NCI-H510A treated with DMSO at 0.1 percent for 48 hours (cell line): ENCODE measurements at places on chromosomes 12 and 14.
A peak's percentile ranks its signal among the peaks of the same experiment; 100 is the strongest.

DNA sequence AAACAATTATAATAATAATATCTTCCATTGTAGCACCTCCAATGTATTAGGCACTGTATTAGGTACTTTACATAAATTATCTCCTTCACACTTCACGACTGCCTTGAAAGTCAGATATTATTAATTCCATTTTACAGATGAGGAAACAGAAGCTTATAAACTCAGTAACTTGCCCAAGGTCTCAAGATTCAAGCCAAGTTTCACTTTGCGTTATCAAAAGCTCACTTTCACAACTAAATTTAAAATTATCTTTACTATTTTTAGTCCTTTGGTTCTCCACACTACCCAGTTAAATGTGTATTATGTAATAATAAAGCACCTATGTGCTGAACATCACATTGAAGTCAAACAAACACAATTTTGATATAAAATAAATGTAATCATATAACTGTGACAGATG, 55.8 kb downstream of the NUMB start:
- DNase-seq: no peak

GRCh38 chr12:124490584-124491305, 76.7 kb downstream of the NCOR2 start:
- no peak for DNase-seq

- no peak for DNase-seq
Measured at GRCh38 chr12:17197971-17198370, 592.0 kb upstream of the LMO3 start.

DNA sequence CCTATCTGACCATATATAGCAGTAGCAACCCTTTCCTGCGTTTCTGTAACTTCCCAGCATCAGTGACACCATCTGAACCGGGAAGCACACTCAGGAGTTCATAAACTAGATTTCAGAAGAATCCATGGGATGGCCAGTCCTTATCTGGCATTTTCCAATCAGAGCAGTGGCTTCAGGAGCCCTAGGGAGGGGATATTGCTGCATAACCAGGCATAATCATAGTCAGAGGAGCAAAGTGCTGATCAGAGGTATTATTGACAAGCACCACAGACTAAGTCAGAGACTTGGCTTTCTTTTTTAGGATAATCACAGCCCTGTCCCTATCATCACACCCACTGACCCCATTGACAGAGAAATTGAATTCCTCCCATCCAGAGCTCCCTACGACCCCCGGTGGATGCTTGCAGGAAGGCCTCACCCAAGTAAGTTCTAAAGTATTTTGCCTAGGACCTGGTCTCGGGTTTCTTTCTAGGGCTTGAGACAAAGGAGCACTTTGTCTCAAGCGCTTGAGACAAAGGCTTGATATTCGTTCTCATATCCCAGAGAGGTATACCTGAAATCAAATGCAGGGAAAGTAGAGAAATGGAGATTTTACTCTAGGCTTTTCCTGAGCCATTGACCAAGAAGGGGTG, 55.1 kb downstream of the FOXN4 start:
- DNase-seq: no peak

GRCh38 chr14:59215322-59215721, 26.9 kb downstream of the DAAM1 start:
- peak; percentile 86 for DNase-seq

DNA sequence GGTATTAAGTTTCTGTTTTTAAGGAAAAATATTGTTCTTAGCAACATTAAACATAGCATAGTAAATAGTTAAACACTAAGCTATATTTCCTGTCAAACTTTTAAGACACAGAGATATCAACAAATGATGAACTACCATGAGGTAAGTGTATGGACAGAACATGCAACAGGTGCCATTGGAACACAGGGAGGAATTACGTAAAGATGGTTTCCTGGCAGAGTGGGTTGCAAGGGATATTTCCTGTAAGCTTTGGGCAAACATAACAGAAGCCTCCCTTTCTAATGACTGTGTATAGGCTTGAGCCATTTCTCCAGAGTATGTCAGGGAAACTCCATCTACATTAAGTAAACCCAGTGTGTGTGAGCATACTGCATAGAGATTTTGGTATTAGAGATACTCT, 31.7 kb upstream of the HELB start:
- DNase-seq: no peak

GRCh38 chr12:110330544-110330943, 49.5 kb downstream of the ATP2A2 start:
- DNase-seq: no peak

GRCh38 chr14:20873370-20874177, 17.6 kb upstream of the RNASE3 start:
- DNase-seq: no peak

- no peak for DNase-seq
Measured at GRCh38 chr12:89245090-89245489, 107.2 kb downstream of the DUSP6 start.

DNA sequence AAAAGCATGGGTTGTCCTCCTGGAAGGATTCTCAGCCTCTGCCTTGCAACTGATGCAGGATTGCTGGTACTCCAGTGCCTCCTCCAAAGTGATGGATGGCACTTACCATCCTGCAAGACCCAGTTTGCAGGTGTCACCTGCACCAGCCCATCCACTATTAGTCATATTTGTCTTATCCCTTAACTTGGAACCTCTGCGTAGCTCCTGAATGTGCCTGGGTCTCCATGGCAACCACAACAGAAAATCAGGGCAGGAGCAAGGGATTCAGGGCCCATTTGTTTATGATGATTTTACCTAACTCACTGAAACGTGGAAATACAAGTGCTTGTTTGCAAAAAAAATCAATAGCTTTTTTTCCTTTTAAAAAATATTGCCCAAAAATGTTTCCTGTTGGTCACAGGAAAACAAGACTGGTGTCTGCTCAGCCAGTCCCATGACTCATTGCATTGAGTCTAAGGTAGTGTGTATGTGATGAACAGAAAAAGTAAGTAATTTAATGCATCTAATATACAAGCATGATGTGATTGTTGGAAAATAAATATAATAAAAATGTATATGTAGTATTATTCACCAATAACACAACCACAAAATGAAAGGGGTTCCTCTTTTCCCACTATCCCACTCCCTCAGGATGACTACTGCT, 1196.3 kb upstream of the TMEM132C start:
- no peak for DNase-seq

DNA sequence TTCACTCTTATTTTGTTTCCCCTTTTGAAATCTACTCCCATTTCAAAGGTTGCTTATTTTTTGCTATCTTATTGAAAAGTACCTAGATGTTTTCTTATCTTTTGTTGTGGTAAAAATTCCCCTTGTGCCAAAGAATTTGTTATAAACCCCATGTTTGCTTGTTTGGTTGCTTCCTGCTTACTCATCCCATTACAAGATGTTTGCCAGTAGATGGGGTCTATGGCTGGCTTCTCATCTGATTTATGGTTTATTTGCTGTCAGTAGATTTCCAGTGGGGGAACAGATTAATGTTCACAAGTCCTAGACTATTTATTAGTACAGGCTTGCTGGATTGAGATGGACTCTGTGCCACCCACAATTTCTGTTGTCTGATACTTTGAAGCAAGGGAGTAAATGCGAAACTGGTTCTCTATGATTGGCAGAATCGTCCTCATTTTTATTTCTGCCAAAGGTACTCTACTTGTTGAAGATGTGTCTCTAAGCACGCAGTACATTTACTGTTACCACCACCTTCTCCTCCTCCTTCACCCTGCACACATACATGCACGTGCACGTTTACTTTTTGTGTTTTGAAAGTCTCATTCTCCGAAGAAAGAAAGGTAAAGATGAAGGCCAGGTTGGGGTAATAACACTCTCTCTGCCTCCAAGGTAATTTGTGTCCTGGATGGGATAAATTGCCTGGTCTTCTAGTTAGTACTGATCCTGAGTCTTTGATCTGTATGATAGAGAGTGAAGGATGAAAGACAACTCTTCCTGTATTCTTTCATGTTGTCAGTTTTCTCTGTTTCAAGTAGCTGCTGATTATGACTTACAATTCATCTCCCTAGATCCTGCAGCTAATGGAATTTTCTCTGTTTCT, 117.2 kb upstream of the ATP2B1 start:
- DNase-seq: peak; percentile 11

DNA sequence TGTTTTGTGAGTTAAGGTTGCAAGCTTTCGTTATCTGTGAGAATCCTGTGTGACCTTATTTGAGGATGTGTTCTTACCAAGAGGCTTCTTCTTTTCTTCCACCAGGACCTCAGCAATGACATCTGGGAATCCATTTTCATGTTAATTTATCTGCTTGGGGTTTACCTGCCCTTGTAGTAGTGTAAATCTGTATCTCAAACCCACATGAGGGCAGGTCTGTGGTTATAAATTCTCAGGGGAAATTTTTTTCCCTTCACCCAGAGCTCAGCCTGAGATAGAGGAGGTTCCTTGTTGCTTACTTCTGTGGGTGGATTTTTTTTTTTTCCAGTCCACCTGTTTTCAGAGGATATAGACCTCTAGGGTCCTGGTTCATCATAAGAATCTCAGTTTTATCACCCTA, 70.8 kb downstream of the AKAP6 start:
- no peak for DNase-seq

DNA sequence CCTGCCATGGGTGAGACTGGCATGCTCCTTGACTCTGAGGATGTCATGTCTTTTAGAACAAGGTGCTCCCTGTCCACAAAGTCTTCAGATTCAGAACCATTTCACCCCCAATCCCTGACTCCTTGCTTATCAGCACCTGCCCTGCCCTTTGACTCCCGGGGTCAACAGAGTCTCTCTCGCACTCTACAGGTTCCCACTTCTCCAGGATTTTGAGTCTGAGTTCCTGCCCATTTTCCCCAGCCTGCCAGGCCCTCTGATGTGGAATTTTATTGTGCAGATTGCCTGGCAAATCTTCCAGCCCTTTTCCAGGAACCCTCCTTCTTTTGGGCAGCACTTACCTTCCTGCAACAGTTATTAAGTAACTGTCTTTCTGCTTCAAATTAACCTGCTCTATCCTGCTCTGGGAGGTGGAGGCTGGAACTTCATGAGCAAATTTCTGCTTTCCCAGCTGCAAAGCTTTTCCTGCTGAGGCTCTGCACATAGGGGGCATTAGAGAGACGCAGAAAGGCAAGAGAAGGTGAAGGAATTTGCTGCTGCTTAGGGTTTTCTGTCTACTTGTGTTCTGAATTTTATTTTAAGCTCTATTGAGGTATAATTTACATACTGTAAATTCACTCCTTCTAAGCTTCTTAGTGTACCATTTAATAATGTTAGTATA, 259.1 kb downstream of the PCNX1 start:
- DNase-seq: peak; percentile 19

DNA sequence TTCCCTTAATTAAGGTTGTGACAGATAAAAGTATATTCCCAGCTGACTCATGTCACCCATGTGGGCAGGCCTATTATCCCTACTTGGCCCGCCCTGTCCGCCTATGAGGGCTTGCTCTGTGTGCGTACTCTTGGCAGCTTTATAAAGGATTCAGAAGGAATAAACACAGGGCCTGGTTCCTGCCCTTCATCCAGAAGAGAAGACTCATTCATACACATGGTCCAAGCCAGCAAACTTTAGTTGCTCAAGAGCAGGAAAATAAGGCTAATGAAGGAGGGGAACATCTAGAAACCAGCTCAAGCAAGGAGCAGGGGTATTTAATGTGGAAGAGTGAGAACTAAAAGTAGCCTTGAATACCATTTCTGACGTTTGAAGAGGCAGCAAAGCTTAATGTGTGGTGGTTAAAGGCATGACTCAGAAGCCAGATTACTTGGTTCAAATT, 141.9 kb downstream of the CRADD start:
- DNase-seq: no peak

- DNase-seq: no peak
Measured at GRCh38 chr14:100616854-100617409, 29.7 kb upstream of the BEGAIN start.

GRCh38 chr12:113194971-113195391, 9.5 kb downstream of the RITA1 start:
- no peak for DNase-seq

GRCh38 chr14:81727218-81727617, 193.6 kb upstream of the SEL1L start:
- DNase-seq: peak; percentile 10

DNA sequence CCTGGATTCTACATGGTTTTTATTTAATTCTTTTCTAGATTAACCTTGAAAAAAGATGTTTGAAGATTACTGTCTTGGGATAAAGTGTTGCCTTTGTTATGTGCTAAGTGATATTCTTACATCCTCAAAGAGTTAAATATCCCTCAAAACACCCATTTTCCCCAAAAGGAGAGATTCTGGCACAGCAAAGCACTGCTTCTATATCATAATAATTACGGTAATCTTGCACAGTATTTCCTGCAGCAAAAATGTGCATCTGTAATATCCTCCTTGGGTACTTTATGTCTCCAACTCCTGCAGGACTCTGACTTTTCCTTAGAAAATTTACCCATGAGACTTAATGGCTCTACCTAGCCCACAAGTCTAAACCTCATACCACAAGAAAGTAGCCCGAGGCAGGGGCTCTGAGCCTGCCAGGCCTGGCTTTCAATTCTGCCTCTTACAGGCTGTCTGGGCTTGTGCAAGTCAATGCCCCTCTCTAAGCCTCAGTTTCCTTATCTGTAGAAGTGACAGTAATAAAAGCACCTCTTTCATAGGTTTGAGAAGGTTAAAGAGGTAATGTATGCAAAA, 45.8 kb downstream of the SVOP start:
- DNase-seq: no peak

GRCh38 chr12:57764662-57765002, 2.2 kb downstream of the CYP27B1 start:
- DNase-seq: no peak

- no peak for DNase-seq
Measured at GRCh38 chr12:96212456-96213375, 18.5 kb downstream of the ELK3 start.

DNA sequence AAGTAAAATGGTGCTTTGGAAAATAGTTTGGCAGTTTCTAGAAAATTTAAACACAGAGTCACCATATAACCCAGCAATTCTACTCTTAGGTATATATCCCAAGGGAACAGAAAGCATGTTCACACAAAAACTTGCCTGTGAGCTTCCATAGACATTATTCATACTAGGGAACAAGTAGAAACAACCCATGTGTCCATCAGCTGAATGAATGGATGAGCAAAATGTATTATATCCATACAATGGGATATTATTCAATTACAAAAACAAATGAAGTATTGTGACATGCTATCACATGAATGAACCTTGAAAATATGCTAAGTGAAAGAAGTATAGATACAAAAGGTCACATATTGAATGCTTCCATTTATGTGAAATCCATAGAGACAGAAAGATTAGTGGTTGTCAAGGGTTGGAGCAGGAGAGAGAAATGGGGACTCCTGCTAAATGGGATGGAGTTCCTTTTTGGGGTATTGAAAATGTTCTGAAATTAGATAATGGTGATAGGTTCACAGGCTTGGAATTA, 7.9 kb downstream of the SLC10A1 start:
- no peak for DNase-seq

DNA sequence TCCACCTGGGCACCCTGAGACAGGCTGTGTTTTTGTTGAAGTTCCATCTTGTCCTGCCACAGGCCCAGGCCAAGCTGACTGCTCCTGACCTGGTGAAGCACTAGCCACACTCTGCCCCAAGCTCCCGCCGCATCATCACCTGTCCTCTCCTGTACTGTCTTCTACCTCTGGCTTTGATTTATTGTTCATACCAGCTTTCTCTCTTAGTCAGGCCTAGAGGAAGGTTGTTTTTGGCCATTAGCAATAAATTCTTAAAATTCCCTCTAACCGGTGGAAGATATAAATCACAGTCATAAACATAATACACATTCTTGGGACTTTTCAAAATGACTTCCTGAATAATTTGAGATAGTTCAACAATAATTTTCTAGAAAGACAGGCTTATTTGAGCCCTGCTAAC, 169.4 kb downstream of the DAD1 start:
- DNase-seq: no peak
